ENCODE measurements at places on chromosomes 7 and 10.

DNA sequence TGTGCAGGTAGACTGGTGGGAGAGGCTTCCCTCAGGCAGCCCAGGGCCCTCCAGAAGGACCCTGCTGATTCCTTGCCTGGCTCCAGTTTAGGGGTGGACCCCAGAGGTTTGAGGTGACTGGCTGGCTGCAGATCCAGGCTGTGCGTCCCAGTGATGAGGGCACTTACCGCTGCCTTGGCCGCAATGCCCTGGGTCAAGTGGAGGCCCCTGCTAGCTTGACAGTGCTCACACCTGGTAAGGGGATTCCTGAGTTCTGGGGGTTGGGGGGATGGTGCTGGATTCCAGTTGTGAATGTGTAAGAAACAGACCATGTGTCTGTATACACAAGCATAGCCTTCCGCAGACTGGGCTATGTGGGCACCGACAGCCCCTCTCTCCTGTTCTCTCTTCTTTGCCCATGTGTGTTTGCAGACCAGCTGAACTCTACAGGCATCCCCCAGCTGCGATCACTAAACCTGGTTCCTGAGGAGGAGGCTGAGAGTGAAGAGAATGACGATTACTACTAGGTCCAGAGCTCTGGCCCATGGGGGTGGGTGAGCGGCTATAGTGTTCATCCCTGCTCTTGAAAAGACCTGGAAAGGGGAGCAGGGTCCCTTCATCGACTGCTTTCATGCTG is 2.7 kb downstream of the KAZALD1 start:
- no peak for DNase-seq

- no peak for DNase-seq
These were observed 17.1 kb upstream of the AKR1B1 start for GRCh38 chr7:134476044-134476443.

GRCh38 chr10:91579329-91579985 is 53.4 kb downstream of the PPP1R3C start:
- no peak for DNase-seq

- DNase-seq = no peak
These were observed 81.9 kb upstream of the PRKG1 start for GRCh38 chr10:50992356-50992901.

DNA sequence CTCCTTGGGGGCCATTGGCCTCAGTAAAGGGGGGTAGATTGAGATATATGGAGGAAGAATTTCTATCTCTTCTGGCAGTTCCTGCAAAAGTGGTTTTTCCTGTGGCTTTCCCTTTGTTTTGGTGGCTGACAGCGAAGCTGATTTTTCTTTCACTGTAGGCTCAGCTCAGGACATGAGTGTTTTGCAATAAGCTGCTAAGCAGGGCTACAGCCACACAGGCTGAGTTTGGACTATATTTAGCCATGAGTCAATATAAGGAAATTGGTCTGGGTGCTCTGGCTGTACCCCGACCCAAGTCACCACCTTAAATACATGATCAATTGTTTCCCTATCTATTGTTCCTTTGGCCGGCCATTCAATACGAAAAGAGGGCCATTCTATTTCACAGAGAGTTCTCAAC is 212.7 kb upstream of the KCND2 start:
- no peak for DNase-seq

GRCh38 chr7:5636914-5637313 is 144.5 kb downstream of the RNF216 start:
- DNase-seq = peak; percentile 43

DNA sequence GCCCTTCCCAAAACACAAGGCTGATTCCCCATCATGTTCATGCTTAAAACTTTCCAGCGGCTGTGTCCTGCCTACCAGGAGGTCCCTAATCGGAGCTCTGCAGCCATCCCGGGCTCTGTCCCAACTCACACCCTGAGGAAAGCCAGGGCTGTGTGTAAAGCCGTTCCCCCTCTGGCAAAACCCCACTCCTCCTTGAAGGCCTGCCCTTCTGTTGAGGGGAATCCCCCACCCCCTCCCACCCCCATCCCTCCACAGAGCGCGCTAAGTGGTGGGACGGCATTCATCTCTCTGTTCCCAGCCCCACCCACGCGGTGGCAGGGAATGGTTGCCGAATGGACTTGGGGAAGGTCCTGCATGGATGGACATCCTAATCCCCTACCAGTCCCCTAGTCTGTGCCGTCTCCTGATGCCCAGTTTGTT is 667 bp upstream of the TMEM120A start:
- no peak for DNase-seq

DNA sequence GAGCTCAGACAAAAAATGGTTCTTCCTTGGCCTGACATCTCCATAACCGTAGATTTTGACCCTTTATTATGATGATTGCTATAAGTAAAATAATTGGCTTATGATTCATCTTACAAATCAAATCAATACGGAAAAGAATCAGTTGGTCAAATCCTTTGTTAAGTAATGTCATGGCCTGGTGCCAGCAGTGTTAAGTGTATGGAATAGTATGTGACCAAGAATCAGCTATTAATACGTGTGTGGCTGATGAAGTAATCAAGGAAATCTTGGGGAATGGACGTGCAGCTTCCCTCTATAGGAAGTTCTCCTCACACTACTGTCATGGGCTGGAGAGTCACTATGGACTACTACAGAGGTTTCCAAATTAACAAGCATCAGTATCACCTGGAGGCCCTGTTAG is 230.6 kb downstream of the TWIST1 start:
- DNase-seq = no peak

DNA sequence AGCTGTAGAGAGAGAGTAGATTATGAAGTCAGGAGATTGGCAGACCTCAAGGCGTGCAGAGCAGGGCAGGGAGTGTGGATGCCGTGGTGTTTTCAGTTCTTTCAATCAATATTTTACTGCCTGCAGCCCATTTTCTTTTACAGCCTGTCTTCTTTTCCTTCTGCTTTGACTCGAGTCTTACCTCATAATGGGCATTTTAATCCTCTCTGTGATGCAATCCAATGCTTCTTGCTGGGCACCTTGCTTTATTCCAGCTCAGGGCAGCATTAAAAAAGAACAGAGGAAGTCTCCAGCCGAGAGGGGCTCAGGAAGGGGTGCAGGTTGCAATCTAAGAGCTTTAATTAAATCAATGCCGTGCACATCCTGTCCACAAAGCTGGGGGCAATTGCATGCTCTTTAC is 839.0 kb downstream of the LRMDA start:
- DNase-seq = no peak

GRCh38 chr10:10527861-10528562 is 489.7 kb upstream of the CELF2 start:
- DNase-seq = no peak

GRCh38 chr10:113303544-113304146 is 249.2 kb upstream of the HABP2 start:
- DNase-seq = no peak

GRCh38 chr7:8724080-8724718 is 290.8 kb downstream of the NXPH1 start:
- DNase-seq = peak; percentile 64

DNA sequence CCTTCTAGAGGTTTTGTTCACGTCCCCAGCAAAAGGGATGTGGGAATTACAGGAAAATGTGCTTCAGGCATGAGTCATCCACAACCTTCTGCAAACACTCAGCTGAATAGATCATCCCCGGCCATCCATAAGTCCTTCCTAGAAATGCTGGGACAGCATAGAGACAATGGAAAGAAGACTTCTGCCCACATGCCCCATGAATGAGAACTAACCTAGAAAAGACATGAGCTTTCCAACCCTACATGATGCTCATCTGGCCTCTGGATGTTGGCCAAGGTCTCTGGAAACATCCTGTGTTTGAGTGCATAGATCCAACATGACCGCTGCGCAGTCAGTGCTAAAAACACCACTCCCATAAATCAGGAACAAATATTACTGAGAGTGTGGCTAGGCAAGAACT is 277.5 kb downstream of the PLXNA4 start:
- DNase-seq = no peak

DNA sequence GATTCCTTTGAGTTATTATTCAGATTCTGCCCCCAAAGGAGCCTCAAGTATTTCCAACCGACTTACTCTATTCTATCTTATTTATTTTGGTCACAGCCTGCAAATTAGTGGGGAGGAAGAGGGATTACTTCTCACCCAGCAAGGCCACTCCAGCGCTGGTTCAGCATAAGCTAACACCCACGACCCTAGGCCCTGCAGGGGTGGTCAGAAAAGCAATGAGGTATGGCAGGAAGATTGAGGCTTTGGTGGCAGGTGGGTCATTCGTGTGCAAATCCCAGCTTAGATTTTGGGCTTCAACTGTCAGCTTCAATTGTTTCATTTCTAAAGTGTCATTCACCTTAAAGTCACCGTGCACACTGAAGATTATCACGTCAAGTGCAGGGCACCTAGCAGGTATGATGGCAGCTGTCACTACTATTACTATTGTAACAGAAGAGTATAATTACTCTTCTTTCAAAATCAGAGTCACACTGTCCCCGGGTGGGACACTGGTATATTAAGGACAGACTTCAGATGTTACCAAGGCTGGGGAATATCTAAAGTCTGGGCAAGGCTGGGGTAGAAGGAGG is 48.8 kb upstream of the OPTN start:
- DNase-seq = no peak

DNA sequence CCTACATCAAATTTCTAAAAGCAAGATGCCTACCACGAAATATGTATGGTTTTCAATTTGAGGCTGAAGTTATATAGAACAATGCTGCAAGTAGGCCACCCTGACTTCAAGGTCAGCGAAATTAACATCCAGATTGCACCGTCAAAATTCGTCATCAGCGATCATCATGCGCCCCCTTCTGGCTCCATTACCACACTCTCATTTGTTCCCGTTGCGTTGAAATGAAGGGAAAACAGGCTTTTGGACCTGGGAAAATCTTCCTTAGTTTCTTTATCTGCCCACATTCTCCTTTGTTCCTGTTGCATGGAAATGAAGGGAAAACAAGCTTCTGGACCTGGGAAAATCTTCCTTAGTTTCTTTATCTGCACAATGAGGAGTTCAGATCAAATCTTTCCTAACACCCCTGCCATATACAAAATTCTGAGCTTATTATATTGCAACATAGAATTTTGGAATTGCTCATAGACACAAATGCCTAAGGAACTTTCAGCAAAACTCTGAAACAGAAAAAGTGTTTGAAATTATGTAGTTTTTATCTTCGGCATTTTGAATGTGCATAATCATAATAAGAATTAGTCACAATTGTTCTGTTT is 98.2 kb upstream of the PRKCQ start:
- no peak for DNase-seq

DNA sequence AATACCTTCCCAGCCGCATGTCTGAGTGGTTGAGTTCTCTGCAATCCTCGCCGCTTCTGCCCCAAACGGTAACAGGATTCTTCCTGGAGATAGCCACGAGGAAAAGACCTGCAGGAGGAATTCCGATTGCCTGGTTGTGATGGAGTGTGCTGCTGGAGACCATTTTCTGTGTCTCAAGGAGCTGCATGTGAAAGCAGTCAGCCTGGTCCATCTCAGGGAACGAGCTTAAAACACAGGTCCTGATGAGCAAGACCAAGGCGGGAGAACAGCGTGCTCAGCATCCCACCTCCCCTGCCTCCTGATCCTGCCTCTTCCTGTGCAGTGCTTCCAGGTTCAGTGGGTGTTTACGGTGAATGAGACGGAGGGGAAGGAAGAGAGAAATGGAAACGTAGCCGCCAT is 26.5 kb downstream of the VIPR2 start:
- no peak for DNase-seq

DNA sequence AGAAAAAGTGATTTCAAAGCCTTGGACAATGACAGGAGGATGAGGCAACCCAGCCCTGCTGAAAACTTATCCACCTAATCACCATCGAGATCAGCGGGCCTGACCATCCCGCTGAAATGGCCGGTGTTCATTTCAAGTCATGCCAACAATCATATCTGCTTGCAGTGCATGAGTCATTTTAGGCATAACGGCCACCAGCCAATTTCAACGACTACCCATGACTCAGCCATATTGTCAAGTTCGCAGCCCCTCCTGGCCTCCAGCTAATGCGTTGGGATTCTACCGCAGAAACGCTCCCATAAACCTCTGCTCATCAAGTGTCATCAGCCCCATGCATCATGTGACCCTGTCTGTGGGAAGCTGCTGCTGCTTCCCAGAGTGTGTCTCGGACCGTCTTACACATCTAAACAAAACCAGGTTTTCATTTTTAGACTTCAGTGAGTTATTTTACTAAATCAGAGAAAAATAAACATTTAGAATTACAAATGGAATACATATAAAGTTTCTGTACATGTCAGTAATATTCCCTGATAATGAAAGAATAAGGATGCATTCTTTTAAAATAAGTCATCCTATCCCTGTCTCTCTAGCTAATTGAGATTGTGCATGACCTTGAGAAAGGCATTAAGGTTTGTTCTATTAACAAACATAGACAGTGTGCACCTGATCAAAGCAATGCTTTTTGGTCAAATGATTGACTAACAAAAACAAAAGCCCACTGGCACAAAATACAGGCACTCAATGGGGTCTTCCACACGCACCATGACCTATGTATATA is 188.9 kb downstream of the ADAM12 start:
- no peak for DNase-seq

DNA sequence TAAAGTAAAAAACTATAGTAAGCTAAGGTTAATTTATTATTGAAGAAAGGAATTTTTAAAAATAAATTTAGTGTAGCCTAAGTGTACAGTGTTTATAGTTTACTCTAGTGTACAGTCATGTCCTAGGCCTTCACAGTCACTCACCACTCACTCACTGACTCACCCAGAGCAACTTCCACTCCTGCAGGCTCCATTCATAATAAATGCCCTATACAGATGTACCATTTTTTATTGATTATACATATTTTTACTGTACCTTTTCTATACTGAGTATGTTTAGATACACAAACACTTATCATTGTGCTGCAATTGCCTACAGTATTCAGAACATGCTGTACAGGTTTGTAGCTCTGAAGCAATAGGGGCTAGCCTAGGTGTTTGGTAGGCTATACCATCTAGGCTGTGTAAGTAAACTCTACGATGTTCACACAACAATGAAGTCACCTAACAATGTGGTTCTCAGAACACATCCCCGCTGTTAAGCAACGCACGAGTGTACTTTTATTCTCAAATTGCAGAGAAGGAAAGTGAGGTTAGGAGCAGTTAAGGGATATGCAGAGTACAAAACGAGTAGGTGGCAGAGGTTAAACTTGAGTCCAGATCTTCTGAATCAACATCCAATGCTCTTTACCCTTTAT is 38.9 kb upstream of the PLCE1 start:
- no peak for DNase-seq

DNA sequence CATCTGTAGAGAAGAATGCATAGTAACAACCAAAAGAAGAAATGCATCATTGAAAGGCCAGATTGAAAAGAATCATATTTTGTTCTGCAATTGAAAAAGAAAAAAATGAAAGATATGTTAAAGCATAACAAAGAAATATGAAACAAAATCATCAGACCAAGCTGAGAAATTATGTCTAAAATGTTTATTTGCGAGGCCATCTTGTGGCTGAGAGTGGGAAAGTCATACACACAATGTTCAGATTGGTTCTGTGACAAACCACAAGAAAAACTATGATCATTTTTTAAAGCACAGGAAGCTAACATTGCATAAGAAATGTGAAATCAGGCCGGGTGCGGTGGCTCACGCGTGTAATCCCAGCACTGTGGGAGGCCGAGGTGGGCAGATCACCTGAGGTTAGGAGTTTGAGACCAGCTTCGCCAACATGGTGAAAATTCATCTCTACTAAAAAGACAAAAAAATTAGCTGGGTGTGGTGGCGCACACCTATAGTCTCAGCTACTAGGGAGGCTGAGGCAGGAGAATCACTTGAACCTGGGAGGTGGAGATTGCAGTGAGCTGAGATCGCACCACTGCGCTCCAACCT is 36.6 kb downstream of the ABCB5 start:
- peak; percentile 21 for DNase-seq
